ENCODE measurements at places on chromosomes 3 and 15.

DNA sequence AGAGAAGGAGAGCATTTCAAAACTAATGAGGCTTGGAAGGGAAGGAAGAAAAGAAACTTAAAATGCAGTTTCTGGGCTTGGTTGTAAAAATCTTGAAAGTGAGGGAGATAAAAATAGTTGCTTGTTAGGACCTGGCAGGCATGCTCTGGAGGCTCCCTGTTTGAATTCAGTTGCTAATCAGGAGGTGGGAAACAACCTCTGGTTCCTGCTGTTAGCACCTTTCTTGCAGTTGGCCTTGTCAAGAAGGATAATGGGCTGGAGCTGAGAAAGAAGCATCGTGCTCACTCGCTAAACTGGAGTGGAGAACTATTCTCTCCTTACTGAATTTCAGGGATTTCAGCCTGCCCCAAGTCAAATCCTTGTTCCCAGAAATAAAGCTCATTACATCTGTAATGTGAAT, 23.4 kb downstream of the SNAPC5 start:
- DNase-seq, result no peak

- DNase-seq, result no peak
These were observed 17.0 kb upstream of the ARID3B start for GRCh38 chr15:74523982-74524381.

- no peak for DNase-seq
These were observed 38.4 kb downstream of the TLNRD1 start for GRCh38 chr15:81038975-81039607.

DNA sequence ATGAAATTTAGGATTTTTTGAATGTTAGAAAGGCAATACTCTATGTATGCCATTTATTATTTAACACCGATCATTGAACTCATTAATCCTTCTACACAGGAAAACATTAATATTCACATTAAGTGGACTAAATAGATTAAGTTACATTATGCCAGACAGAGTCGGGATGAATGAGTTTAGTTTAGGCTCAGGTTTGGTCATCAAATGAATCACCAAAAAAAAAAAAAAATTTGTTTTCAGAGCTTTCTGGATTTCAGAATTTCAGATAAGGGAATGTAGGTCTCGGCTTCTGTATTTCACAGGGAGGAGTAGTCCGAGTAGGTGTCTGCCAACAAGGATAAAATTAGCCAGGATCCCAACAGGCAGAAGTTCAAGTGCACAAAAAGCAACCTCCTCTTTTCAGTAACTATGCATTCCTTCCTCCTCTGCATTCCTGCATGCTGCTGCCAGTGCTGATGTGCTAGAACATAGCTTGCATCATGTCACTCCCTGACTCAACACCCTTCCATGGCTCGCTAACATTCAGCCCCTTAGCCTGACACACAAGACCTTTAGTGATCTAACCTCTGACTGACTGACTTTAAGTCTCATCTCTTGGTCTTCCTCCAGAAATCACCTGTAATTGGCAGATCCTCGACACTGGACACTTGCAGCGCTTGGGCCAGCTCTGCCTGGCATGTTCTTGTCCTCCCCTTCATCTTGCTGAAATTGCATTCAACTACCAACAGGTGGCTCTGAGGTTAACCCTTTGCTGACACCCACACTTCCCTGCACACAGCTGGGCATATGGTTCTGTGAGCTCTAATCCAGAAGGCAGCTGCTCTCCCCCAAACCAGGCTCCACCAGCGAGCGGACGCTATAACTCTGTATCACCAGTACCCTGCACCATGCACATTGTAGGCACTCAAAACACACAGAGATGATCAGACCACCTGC, 145.4 kb upstream of the PROK2 start:
- DNase-seq, result no peak

DNA sequence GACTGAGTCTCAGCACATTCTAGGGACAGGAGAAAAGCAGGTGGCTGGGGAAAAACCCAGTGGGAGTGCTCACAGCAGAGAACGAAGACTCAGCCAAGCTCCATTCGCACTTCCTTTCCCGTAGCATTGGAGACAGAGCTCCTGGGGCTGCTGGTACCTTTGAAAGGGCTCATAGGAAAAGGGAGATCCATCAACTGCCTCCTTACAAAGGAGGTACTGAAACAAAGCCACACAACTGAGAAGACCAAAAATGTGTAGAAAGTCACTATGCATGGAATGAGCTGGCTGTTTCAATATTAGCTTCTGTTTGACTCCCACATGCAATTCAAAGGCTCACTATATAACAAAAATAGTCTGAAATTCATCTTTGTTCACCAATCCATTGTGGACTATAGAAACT, 16.9 kb downstream of the STIMATE start:
- DNase-seq, result no peak
